Stimulated activated CD4-positive, alpha-beta T cell treated with anti-CD3 and anti-CD28 coated beads, Interleukin-1b, Interleukin-23, amount 100 ng/mL, for 24 hours (primary cell): ENCODE measurements at places on chromosomes 1 and 21.

DNA sequence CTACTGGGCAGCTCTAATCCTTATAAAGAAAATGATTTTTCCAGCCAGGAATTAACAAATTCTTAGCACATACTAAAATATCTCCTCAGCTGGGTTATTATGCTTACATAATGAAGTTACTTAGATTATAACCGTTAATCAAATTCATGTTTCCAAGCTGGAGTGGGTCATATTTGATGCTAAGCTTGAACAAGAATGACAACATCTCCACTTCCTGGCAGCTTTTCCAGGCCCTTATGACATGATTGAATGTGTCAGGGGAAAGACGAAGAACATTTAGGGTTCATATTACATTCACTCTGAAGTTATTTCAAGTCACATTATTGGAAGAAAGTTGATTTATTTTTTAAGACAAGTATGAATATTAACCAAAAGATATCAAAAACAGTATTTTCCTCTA lies 333.7 kb downstream of the PCP4 start:
- DNase-seq, result no peak

GRCh38 chr1:219906924-219907771 lies 21.2 kb downstream of the SLC30A10 start:
- DNase-seq, result no peak

- no peak for DNase-seq
Measured at GRCh38 chr1:72918940-72919339, 636.6 kb upstream of the NEGR1 start.

- DNase-seq, result no peak
Measured at GRCh38 chr1:82337635-82338034, 536.9 kb downstream of the ADGRL2 start.

GRCh38 chr1:232655028-232655745 lies 25.3 kb upstream of the SIPA1L2 start:
- DNase-seq, result no peak

- DNase-seq, result no peak
Measured at GRCh38 chr1:25906644-25907300, 553 bp upstream of the STMN1 start.

DNA sequence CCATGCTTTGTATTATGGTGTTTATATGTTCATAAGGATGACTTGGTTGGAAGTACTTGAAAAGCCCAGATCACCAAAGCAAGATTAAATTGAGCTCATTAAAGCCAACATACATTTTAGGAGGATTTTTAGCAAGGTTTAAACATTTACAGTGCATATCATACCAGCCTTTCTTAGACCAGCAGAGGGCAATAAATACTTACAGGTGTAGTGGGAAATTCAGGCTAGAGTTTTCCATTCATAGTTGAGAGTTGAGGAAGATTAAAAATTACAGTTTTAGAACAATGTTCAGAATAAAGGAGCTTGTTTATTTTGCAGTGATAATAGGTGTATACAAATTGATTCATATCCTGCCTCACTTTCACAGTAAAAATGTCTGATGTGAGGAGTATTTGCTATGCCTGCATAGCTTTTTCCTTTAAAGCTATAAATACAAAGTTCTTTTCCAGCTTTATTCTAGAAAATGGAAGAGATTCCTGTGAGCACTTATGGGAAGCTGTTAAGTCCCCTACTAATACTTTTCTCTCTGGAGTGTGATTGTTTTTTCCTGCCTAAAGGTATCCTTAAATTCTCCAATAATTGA lies 35.3 kb downstream of the DTL start:
- DNase-seq, result no peak

GRCh38 chr1:194959795-194960194 lies 1648.4 kb downstream of the KCNT2 start:
- DNase-seq, result no peak

DNA sequence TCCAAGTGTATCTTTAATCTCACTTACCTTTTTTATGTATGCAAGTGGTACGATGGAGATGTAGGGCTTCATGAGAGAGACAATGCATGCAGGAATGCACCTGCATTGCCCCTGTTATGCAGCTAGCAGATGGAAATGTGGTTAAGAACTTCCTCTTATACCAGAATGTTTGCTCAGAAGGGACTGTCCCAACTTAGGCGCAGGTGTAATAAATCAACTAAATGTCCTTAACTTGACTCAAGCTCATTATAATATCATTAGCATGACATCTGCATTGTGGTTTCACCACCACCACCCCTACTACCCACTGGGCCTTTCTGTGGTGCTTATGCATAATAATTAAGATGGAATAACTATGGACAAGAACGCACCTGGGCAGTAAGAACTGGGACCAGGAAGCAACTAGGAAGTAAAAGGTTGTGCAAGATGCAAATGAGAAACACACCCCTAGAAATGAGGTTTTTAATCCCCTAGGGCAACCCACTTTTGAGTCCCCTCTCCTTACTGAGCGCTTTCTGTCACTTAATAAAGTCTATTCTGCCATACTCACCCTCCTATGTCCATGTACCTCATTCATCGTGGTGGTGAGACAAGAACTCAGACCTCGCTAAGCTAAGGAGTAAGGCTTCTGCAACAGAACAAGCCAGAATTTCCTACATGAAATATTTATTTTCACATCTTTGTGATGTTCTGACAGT lies 1103.3 kb upstream of the B3GALT2 start:
- peak; percentile 30 for DNase-seq

DNA sequence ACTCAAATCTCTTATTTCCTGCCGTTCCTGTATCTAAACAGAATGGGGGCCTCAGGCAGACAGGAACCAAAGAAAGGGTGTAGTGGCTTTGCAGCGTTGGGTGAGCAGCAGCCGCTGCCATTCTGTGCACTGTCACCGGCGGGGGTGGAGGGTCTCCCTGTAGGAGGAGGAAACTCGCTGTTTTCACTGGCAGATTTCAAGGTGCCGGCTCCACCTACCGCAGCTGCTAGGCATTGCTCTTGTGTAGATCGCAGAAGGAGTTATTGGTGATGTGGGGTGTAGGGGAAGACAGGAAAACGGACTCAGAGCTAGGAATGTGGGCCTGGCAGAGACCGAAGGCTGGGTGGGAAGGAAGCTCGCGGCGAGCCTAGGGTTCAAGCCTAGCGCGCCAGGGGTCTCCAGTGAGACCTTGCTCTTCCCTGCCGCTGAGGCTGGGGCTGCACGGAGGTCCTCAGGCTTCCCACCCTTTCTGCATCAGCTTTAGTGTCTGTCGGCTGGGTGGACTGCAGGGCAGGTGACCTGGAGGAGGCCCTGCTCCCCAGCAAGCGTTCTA lies 20.8 kb downstream of the ATP5PO start:
- DNase-seq, result peak; percentile 54

DNA sequence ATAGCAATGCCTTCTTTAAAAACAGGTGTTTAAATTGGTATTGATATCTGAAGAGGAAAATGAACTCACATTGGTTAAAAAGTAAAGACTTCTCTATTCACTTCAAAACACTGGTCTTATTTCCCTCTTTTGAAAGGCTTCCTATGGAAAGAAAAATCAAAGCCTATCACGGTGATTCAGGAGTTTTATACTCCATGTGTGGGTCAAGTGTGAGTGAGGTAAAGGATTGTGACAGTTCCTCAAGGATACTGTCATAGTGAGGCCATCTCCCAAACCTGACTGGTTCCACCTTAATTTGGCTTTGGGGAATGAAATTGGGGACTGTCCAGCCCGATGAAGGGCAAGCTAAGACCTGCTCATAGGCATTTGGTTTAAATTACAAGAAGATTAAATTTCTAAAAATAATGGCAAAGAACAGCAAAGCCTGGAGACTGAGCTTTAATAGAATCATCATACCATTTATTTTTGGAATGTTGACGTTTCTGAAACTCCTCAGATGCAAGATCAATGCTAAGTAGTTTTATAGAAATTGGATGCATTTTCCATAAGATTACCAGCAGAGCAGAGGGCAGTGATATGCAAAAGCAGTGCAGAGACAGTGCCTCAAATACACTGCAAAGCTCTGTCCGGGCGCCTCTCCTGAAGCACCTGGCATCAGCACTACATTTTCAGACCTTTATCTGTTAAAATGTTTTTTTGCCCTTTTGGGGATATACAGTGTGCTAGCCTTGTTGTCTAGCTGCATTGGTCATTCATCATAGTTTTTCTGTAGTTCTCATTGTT lies 302.1 kb upstream of the SGIP1 start:
- no peak for DNase-seq
